Activated CD8-positive, alpha-beta memory T cell treated with anti-CD3 and anti-CD28 coated beads for 1 hour (primary cell): ENCODE measurements at places on chromosomes 6 and 20.

DNA sequence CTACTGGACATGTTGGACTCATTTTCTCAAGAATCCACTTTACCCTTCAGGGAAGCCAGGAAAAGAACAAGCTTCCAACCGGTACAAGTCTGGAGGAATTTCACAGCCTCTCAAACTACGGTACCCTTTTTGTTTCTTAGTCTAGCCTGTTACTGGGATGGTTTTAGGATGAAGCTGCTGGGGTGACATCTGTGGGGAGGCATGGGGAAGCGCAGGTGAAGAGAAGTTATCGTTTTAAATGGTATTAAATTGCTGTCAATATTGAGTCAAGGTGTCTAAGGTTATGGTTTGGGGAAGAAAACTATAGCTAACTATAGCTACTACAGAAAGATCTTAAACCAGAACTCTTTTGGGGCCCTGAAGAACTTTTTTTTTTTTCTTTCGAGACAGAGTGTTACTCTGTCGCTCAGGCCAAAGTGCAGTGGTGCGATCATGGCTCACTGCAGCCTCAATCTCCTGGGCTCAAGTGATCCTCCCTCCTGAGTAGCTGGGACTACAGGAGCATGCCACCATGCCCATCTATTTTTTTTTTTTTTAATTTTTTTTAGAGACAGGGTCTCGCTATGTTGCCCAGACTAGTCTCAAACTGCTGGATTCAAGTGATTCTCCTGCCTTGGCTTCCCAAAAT is 128.7 kb downstream of the RIN2 start:
- DNase-seq: no peak

DNA sequence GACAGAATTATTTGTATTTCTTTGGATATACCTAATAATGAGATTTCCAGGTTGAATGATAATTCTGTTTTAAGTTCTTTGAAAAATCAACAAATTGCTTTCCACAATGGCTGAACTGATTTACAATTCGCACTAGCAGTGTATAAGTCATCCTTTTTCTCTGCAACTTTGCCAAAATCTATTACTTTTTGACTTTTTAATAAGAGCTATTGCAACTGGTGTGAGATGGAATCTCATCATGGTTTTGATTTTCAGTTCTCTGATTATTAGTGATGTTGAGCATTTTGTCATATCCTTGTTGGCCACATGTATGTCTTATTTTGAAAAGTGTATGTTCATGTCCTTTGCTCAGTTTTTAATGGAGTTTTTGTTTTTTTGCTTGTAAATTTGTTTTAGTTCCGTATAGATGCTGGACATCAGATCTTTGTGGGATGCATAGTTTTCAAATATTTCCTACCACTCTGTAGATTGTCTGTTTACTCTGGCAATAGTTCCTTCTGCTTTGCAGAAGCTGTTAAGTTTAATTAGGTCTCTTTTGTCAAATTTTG is 409.8 kb upstream of the CITED2 start:
- DNase-seq: no peak

- no peak for DNase-seq
Observed at GRCh38 chr20:50664254-50664653, 27.1 kb downstream of the RIPOR3 start.

DNA sequence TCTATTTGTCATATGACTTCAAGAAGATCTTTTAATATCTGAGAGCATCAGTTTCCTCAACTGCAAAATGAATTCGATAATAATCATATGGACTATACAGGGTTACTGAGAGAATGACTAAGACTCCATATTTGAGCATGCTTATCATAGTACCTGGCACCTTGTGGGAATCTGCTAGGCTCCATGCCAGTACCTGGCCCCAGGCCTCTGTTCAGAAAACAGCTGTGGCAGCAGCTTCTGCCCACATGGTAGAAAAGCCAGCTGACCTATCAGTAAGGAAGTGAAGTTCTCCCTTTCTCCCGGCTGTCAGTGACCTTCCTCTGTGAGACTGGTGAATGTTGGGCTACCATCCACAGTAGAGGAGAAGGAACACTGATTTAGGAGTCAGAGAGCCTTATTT is 574.9 kb upstream of the CHD6 start:
- DNase-seq: no peak

DNA sequence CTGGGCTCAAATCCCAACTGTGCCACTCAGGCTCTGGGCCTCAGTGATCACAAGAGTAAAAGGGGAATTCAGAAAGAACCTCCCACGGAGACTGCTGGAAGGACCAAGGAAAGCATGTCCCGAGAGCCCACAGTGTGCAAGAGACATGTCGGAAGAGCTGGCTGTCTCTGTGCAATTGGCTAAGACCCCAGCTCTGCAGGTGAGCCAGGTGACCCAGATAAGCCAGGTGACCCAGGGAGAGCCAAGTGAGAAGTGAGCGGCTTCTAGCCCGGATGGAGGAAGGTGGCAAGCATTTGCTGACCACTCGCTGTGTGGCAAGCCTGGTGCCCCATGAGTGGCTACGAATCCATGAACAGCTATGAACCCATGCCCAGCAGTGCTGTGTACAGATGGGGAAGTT is 59.1 kb downstream of the RIPOR3 start:
- DNase-seq: no peak

- no peak for DNase-seq
Observed at GRCh38 chr20:17108896-17109295, 117.9 kb upstream of the PCSK2 start.

DNA sequence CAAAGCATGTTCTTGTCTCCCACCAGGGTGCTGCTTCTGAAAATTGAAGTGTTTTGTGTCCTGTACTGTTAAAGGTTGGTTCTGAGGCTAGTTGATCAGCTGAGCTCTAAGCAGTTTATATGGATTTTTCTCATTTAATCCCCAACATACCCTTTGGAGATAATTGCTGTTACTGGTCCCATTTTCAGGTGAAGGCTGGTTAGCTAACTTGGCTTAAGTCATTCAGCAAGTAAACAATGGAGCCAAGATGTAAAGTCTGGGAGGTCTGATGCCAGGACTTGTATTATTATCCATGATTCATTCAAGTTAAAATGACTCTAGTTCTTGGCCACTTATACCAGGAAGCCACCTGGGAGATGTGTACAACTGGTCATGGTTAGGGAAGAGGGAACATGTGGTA is 42.5 kb upstream of the FERMT1 start:
- no peak for DNase-seq

DNA sequence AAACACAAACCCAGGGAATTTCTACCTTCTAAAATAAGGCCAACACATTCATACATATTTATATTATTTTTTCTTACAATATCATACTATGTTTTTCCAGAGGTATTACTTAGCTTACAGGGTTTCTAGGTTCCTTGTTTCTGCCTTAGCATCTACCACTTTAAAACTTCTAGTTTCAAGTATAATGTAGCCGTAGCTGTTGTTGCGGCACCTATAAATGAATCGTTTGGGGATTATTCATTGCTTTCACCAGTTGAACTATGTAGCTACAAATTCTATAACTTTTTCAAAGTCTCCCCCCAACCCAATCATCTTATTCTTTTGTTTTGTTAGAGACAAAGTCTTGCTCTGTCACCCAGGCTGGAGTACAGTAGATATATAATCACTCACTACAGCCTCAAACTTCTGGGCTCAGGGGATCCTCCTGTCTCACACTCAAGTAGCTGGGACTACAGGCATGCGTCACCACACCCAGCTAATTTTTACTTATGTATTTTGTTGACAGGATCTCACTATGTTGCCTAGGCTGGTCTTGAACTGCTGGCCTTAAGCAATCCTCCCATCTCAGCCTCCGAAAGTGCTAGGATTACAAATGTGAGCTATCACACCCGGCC is 43.9 kb downstream of the TNFAIP3 start:
- no peak for DNase-seq

GRCh38 chr6:90028066-90028778 is 134.0 kb downstream of the GJA10 start:
- DNase-seq: no peak

DNA sequence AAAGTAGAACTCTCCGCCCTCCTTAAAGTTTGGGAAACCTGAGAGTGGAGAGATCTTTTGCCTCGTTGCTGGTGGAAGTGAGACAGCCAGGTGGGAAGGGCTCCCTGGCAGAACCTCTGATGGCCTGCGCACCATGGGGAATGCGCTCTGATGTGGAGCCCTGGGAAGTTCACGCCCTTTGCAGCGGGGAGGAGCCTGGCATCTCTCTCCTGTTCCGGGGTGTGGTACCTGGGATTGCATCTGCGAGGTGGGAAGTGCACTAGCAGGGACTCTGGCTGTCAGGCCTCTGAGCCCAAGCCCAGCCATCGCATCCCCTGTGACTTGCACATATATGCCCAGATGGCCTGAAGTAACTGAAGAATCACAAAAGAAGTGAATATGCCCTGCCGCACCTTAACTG is 159.8 kb downstream of the AKAP7 start:
- DNase-seq: no peak

DNA sequence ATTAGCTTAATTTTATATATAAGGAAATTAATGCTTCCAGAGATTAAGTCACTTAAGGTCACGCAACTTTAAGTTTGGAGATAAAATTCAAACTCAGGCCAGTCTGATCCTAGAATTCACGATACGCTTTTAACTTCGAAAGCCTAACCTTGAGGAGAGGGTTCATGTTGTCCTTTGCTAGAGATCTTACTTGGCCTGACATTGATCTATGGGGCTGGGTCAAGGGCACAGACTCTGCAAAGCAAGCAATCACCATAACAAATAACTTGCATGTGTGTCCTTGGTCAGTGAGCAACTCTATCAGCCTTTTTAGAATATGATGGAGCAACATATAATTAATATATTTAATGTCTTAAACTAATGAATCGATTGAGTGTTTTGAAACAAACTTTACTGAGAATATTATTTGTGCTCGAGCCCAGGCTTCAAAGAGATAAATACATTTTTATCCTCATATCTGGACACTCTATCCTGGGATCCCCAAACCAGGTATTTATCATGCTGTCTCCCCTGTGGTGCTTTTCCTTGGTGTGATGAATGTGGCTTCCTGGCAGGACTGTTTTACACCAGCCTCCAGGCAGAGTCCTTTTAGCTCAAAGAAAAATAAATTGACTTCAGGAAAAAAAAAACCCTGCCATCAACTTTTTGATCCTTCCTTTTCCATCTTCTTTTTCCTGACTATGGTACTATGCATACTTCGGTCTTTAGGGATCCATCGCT is 29.1 kb downstream of the RPS12 start:
- DNase-seq: no peak

GRCh38 chr20:45061244-45061643 is 39.7 kb downstream of the KCNS1 start:
- DNase-seq: no peak

DNA sequence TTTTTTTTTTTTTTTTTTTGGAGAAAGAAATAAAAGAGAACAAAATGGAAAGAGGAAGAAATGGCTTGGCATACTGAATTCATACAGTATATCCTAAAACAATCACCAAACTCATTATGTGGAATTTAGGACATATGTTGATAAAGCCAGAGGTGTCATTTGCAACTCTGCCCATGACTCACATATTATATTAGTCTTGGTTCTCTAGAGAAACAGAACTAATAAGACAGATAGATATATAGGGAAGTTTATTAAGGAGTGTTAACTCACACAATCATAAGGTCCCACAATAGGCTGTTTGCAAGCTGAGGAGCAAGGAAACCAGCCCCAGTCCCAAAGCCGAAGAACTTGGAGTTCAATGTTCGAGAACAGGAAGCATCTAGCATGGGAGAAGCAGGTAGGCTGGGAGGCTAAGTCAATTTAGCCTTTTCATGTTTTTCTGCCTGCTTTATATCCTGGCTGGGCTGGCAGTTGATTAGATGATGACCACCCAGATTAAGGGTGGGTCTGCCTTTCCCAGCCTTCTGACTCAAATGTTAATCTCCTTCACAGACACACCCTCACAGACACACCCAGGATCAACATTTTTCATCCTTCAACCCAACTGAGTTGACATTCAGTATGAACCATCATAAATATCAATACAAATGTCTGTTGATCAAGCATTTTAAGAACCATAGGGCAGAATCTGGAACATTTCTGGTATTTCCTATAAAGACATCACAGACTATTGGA is 102.3 kb downstream of the UBE3D start:
- DNase-seq: no peak

- DNase-seq: no peak
Observed at GRCh38 chr20:2130062-2130591, 28.5 kb downstream of the STK35 start.

- DNase-seq: no peak
Observed at GRCh38 chr6:37636116-37636515, 61.6 kb downstream of the MDGA1 start.

DNA sequence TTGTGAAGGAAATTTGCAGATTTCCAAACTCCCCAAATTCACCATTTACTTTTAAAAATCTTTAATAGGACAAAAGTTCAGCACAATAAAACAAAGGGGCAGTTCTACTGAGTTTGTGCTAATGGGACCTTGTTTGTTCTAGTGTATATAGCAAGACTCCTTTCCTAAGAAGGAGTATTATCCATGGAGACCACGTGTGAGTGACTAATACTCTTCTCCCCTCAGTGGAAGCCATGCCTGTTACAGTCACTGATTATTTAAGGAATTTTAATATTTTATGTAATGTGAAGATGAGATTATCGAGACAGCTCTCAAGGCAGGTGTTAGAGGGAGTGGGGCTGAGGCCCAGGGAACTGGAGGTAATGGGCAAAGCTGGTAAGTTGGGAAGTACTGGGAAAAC is 16.4 kb upstream of the QKI start:
- no peak for DNase-seq

DNA sequence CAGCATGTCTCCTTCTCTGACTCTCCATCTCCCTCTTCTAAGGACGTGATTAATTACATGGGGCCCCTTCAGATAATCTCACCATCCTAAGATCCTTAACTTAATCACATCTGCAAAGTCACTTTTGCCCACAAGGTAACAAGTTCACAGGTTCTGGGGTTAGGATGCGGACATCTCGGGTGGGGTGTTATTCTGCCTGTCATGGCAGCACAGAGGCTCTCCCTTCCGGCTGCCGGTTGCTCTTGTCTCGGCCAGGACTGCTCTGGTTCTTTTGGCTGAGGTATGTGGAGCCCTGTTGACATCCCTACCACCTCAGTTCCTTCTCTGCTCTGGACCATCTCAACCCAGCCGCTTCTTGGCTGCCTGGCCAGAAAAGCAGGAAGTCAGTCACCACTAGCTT is 4.2 kb upstream of the CST11 start:
- no peak for DNase-seq

GRCh38 chr20:5072756-5073659 is 46.8 kb downstream of the PCNA start:
- no peak for DNase-seq

- DNase-seq: peak; percentile 68
Observed at GRCh38 chr20:51404297-51405060, 138.0 kb downstream of the NFATC2 start.

- DNase-seq: no peak
Observed at GRCh38 chr6:156659822-156660198, 117.4 kb upstream of the ARID1B start.

GRCh38 chr6:147000545-147001488 is 203.4 kb upstream of the STXBP5 start:
- no peak for DNase-seq

- DNase-seq: no peak
Observed at GRCh38 chr6:105077596-105078385, 102.0 kb downstream of the POPDC3 start.
